ENCODE measurements at places on chromosomes 4 and X.

- DNase-seq, result no peak
Measured at GRCh38 chr4:129230846-129231245, 134.9 kb downstream of the C4orf33 start.

DNA sequence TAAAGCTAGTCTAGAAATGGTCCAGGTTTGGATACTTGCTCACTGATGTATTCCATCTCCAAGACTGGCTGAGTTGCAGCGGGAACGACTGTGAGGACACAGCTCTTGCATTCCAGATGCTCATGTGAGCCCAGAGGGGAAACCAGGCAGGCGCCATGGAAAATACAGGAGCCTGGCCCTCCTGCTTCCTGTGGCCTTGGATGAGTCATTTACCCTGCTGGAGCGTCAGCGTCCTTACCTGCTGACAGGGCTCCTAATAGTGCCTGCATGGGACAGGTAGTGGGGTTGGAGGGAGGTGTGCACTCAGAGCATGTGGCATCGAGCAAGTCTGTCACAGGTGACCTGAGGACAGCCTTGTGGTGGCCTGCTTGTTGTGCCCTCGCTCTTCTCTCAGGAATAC is 69.4 kb downstream of the NSG1 start:
- no peak for DNase-seq

DNA sequence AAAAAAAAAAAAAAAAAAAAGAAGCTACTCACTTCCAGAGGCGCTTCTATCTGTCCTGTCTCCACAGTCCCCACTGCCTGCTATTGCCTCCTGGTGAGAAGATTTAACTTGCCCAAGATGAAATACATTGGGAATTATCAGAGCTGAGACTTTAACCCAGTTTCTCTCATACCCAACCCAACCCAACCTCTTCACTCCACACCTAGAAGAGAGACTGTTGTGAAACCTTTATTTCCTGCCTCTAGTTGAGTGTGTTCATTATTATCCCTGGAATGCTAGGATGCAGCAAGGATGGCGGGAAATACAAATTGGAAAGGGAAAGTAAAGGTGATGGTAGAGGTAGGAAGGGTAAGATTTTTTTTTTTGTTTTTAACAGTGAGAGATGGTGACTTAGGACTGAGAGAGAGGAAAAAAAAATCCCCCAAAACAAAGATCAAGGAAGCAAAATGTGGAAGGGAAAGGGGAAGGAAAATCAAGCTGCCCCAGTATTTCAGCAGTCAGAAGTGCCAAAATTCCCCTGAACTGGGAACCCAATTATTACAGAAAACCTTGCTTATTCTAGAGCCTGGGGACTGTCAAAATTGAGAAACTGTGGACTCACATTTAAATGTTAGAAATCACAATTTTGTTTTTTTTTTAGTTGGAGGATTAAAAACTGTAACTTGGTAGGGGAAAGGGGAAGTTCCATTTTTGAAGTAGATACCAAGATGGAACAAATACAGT is 253.0 kb downstream of the PTTG2 start:
- no peak for DNase-seq

- DNase-seq, result peak; percentile 82
Measured at GRCh38 chr4:81808011-81808672, 336.4 kb upstream of the RASGEF1B start.

GRCh38 chr4:186249785-186250754 is 15.9 kb upstream of the F11 start:
- DNase-seq, result no peak

DNA sequence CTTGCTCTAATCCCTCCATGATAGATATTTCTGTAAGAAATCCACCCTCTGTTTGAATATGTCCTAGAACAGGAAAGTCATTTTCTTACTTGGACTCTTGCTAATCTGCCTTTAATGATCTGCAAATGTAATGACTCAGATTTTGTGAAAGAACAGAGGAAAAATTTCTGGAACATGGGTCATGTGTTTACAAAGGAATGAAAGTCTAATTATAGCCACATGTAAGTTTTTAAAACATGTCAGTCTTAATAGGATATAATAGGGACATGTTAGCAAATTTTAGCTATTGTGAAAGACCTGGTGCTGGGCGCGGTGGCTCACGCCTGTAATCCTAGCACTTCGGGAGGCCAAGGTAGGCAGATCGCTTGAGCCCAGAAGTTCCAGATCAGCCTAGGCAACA is 47.6 kb downstream of the GRK4 start:
- no peak for DNase-seq

All from NCI-H510A treated with DMSO at 0.1 percent for 48 hours (cell line).